ENCODE measurements at places on chromosomes 7 and 10.

GRCh38 chr7:114645451-114645850 lies 230.8 kb downstream of the FOXP2 start:
- DNase-seq, result no peak

GRCh38 chr7:100427762-100428198 lies 723 bp downstream of the ZCWPW1 start:
- DNase-seq, result no peak

DNA sequence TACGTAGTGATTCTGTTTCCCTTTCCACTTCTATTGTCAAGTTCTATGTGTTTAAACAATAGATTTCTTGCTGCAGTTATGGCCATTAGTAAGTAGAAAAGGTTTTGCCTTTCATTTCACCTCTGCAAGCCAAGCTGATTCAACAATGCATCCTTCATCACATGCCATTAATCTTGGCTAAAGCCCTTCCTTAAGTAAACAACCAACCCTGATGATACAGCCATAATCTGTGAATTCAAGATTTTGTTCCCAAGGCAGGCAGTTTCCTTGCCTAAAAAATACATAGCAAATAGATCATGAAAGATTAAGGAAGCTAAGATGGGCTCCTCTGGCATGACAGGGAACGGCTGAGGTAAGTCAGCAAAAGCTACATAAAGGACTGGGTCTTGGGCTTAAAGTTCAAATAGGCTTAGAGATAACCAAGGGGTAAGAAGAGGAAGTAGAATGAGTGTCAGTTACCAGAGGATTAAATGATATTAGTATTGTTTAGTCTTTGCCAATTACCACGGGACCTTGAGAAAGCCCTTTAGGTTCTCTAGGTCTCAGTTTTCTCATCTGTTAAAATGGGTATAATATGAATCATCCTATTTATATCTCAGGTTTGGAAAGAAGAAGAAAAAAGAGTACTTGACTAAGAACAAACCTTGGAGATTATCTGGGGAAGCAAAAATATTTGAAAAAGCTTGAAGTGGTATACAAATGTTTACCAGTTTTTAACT lies 35.9 kb upstream of the ANK3 start:
- DNase-seq, result no peak

DNA sequence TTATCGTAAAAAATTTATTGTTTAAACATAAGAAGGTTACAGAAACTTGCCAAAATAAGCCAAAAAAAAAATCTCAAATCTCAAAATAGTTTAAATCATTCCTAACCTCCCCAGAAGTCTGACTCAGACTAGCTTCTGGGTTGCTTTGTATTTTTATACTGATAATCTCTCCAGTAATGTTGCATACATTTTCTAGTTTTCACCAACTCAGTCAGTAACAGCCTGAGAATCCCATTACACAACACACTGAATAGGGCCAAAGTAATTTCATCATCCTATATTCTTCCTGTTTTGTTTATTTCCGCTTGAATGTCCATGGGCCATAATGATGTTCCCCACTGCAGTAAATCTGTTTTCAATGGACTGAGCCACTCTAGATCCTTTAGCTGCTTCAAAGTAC lies 478.5 kb downstream of the GPAM start:
- DNase-seq, result no peak

GRCh38 chr7:1635401-1635800 lies 34.7 kb upstream of the ELFN1 start:
- DNase-seq, result no peak

GRCh38 chr10:86083206-86083605 lies 283.4 kb downstream of the GRID1 start:
- DNase-seq, result no peak

- no peak for DNase-seq
Measured at GRCh38 chr10:110507346-110507745, 9.6 kb downstream of the DUSP5 start.

- DNase-seq, result no peak
Measured at GRCh38 chr7:77288676-77289320, 89.2 kb upstream of the FGL2 start.

DNA sequence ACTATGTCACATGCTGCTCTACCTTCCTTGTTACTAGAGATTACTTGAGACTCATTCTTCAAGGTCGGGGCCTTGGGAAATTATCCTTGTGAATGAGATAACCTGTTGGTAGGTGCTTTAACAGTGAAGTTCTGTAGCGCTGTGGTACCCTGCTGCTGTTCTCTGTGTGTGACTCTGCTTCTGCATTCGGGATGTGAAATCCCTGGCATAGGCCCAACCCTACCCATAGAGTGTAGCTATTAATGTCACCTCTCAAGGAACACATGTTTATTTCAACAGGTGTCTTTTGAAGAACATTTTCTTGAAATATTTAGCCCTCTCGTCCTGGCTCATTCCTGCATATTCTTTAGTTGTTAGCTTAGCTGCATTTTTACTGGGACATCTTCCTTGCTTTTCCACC lies 41.8 kb upstream of the TMEM236 start:
- DNase-seq, result no peak

DNA sequence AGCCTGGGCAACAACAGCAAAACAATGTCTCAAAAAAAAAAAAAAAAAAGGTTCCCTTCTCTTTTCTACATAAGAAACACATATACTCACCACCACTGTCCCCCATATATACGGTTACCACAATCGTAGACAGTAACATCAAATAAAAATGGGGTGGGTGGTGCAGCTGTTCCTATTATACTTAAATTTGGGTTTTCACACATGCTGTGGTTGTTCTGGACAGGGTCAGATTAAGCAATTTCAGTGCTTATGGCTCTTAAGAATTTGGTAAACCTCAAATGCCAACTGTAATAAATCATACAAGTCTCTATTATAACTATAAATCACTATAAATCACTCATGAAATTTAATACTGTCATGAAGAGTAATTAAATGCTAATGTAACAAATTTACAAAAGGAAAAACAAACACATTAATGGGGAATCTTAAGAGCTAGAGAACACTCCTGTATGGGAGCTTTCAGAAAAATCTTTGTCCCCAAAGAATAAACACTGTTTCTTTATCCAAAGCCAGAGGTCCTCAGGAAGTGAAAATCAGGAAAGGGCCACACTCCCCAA lies 143.6 kb downstream of the GLI3 start:
- DNase-seq, result no peak

- no peak for DNase-seq
Measured at GRCh38 chr7:133662830-133663229, 410.0 kb downstream of the EXOC4 start.

- DNase-seq, result peak; percentile 17
Measured at GRCh38 chr7:127588697-127589482, 679 bp downstream of the ARF5 start.

GRCh38 chr10:19483421-19483820 lies 332.8 kb upstream of the PLXDC2 start:
- DNase-seq, result no peak

DNA sequence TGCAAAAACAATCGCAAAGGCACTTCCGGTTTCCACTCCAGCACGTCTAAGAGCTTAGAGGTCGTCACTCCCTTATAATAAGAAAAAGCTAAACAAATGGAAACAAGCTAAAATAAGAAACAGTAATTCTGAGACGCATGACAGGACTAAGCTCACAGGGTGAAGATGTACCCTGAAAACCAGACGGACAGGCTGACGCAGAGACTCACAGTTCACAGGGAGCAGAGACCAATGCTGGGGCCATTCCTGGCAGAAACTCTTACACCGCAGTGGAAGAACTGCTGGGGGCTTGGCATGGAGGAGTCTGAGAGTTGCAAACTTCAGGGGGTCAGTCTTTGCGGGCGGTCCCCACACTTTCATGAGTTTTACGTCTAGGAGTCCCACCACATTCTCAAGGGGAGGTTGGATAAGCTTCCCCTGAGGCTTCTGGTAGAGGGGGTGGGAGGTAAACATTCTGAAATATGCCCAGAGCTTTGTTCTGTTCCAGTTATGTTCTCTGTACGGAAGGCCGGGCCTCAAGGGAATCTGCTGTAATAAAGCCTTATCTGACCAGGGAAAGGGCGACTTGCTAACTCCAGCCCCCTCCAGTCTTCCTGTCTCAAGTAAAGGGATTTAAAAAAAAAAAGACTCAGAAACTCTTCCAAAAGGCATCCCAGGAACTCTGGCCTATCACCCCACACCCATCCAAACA lies 47.8 kb downstream of the BRI3 start:
- no peak for DNase-seq

DNA sequence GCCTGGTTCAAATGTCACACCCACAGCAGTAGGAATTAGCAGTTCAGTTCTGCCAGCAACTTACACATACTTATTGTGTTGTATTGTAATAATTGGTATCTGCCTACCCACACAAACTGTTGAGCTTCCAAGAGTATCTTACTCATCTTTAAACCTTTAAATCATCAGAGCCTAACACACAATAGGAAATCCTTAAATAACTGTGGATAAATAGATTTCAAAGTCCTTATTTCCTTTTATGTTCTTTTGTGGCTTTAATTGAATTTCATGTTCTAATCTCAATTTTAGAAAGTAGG lies 3.9 kb downstream of the CASD1 start:
- no peak for DNase-seq

DNA sequence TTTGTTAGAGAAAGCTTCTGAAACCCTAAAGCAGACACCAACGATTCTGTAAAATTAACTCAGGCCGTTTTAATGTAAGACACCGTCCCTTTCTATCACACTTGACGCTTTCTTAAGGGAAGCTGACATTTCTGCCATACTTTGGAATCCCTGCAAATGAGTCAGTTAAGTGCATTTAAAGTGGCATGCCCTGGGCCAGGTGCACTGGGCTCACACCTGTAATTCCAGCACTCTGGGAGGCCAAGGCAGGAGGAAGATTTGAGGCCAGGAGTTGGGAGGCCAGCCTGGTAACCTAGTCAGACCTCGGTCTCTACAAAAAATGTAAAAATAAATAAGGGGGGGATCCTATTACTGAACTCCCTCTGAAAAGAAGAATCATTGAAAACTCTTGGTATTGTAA lies 4.4 kb downstream of the UBE2H start:
- no peak for DNase-seq

All from activated T-cell treated with anti-CD3 and anti-CD28 coated beads, Interleukin-2, amount 50 U/mL, for 4 hours (primary cell).